CD4-positive, alpha-beta T cell treated with Interleukin-21 for 1 hour (primary cell): ENCODE measurements at places on chromosomes 13 and 19.

DNA sequence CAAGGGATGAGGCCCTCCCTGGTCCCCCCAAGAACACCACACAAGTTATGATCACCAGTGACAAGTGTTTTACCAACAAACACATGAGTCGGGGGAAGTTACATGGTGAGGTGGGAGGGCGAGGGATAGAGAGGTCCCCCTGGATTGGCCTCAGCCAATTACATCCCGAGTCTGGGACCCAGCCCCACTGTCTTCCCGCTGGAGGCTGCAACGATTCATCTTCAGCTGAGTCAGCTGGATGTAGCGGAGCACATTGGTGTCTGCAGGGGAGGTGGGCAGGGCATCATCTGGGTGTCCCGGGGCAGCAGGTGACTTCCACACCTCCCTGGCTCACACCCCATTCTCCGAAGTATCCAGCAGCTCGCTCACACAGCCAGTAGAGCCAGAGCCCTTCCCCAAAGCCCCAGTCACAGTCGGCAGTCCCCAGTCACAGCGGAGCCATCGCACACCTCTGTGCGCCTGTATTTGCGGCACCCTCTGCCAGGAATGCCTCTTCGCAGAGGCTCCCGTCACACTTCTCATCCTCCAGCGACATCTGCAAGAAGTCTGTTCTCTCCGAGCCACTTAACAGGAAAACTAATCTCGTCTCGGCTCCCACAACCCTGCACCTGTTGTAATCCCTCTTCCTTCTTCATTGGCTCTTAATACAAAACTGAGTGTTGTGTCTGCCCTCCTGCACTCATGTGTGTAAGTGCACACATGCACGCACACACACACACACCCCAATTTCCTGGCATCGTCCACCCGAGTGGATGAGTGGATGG, 2.0 kb downstream of the TTC9B start:
- DNase-seq, result no peak

DNA sequence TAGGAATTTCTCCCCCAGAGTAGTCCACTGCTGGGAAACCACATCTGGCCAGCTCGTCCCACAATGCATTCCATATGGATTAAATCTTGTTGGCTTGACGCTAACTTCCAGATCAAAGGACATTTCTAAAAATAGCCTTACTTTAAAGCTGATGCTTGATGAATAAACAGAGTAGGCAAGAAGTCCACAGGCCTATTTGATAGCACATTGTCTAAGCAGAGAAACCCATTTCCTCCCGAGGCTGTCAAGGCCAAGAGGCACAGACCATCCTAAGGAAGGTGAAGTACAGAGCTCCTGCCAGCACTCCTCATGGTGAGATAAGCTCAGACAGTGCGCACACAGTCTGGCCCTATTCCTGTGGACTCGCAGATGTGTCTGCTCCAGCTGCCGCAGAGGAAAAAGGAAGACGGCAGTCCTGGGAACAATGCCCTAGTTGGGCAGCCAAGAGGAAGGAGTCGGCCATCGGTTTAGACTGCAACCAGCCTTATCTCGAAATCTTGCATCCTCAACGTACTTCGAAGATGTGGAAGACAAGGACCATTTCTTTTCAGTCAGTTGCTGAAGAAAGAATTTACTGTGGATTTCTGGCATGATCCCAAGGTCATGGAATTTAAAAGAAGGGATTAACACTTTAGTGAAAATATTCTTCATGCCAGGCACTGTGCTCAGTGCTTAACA, 156.8 kb downstream of the RGCC start:
- no peak for DNase-seq

GRCh38 chr19:2274185-2274711, 7.7 kb downstream of the PEAK3 start:
- no peak for DNase-seq

DNA sequence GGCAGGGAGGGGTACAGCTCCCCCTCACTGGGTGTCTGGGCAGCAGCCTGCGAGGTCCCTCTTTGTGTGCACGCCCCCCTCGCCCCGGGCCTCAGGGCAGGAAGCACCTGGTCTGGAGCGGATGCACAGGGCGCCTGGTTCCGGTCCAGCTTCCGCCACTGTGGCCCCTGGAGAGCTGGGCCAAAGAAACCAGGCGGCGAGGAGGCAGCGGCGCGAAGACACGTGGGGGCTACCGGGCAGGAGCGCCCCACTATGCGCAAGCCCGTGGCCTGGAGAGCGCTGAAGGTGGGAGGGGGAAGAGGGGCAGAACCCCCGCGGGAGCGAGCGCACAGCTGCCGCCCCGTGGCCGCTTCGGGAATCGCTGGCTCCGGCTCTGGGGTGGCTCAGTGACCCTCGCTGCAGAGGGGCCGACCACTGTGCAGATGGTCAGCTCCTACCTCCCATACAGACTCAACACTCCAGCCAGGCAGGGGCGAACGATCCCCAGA, 1.7 kb upstream of the LYL1 start:
- DNase-seq, result peak; percentile 65

DNA sequence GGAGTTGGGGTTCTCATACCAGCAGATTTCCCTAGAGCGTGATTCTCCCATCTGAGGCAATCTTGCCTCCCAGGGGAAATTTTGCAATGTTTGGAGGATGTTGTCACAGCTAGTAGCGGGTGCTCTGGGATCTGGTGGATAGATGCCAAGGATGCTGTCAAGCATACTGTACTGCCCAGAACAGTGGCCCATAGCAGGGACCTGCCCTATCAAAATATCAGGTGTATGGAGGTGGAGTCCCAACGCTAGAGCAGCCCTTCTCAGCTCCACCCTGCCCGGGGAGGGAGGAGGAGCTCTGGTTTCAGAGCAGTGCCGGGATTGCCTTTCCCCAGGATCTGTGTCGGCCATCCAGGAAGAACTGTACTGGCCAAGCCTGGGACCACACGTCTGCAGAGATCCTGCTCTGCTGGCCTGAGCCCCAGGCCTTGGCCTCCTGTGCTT, 10.9 kb upstream of the QTRT1 start:
- DNase-seq, result no peak

DNA sequence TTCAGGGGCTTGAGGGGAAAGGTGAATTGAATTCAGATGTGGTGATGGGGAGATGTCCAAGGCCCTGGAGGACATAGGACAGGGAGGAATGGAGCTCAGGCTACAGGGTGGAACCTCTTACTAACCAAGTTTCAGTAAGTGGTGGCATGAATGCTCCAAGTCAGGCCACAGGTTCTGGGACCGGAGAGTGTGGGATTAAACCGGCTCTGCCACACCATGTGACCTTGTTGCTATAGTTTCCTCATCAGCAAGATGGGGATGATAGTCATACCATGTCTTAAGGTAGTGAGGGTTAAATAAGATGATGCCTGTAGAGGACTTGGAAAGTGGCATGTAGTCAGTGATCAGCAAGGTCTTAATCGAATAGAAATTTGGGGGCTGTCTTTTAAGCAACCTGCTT, 16.3 kb downstream of the GPR183 start:
- peak; percentile 59 for DNase-seq

DNA sequence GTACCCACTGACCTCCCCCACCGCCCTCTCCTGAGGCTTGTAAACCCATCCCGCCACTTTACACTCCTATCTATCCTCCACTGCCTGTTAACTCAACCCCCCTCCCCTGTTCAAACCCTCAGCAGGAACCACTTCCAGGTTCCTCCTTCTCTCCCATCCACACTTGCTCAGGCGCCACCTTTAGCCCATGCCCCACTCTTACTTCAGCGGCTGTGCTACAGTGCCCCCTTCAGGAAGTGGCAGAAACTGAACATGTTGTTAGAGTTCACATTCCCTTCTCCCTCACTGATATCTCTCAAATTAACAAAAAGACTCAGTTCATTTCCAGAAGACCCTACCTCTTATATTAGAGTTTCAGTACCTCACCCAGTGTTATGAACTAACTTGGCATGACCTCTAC, 49.4 kb downstream of the ZNF91 start:
- DNase-seq, result no peak

GRCh38 chr13:21106089-21106488, 44.7 kb upstream of the LATS2 start:
- no peak for DNase-seq

GRCh38 chr19:50764409-50764808, 5.9 kb upstream of the GPR32 start:
- DNase-seq, result no peak

- DNase-seq, result no peak
Measured at GRCh38 chr19:37763488-37763887, 15.9 kb downstream of the ZNF573 start.

- no peak for DNase-seq
Measured at GRCh38 chr13:113551081-113552000, 33.2 kb upstream of the TFDP1 start.

DNA sequence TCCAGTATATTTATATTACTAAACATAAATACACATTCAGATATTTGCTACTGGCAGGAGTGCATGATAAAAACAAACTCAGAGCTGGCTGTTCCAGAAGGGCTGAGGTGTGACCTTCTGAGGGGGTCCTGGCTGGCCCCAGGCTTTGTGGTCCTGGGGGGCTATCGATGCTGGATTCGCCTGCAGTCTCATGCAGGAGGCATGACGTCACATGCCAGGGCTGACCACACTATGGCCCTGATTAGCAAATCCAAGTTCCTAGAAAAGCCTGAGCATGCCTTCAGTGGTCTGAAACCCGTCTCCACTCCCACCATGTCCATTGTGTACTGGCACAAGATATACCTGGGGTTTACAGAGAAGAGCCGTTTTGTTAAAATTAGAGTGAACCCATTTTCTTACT, 97.9 kb downstream of the KL start:
- DNase-seq, result no peak

- no peak for DNase-seq
Measured at GRCh38 chr13:112182846-112183531, 116.0 kb downstream of the SOX1 start.
